ENCODE measurements at places on chromosomes 4 and X. TPM values are rescaled to one million over a fixed set of nuclear protein-coding genes. Genes with fewer than 3 reads are reported as not detected.

PF4V1 gene
- not detected for total RNA-seq

OPN1MW3 gene
- not detected for total RNA-seq

LAGE3 gene
- total RNA-seq, result 14.7 TPM

BTK gene
- total RNA-seq, result not detected

SPANXB1 gene
- total RNA-seq, result not detected

All from bronchial epithelial cell (primary cell).